ENCODE measurements at places on chromosomes 12 and 14. TPM values are rescaled to one million over a fixed set of nuclear protein-coding genes. Genes with fewer than 3 reads are reported as not detected.

The PELI2 gene
- 13.7 TPM for total RNA-seq

GRCh38 chr12:116804051-116804450 lies 65.9 kb downstream of the RNFT2 start:
- DNase-seq, result no peak

GRCh38 chr14:53865711-53866110 lies 90.9 kb downstream of the BMP4 start:
- no peak for DNase-seq

GRCh38 chr12:9730591-9730990 lies 2.3 kb downstream of the CLECL1 start:
- DNase-seq, result no peak

The SPATA7 gene
- 17.9 TPM for total RNA-seq

- no peak for DNase-seq
Measured at GRCh38 chr12:65741656-65742017, 82.6 kb upstream of the HMGA2 start.

- DNase-seq, result no peak
Measured at GRCh38 chr14:93930989-93931307, 3.8 kb downstream of the FAM181A start.
